ENCODE measurements at places on chromosomes 2 and 18. TPM values are rescaled to one million over a fixed set of nuclear protein-coding genes. Genes with fewer than 3 reads are reported as not detected.

DNA sequence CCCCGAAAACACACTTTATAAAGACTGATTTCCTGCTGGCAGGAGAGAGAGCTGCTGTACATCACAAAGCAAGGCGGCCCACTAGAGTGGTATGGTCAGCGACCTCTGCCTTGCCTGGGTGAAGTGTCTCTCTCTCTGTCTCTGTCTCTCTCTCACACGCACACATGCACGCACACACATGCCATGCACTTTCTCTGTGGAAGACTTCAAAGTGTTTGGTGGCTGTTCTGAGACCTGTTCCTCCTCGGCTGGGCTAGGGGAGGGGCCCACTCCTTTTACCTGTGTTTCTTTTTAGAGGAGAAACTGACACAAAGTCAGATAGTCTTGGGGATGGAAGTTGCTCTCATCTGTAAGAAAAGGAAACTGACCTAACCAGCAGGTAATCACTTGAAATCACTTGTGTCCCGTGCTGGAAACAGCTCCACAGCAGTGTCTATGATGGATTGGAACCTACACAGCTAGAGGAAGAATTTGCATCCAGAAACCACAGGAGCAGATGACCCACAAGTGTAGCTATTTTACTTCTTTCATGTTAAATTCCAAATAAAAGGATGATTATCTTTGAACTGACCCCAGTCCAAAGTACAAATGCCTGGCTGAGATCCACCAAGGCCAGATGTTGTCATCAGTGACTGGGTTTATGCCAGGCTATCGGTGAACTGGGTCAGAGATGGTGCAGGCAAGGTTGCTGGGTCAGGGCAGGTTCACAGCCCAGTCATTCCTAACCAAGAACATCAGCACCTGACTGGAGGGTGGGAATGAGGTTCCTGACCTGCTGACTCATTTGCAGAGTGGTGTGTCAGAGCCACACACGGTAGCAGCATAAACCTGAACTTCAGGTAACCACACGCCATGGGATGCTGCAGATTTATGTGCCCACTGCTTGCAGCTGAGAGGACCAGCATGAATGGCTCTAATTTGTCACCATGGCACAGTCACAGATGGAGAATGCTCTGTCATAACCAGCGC, 63.0 kb downstream of the NPAS2 start:
- no peak for DNase-seq

GRCh38 chr2:150690870-150691269, 203.4 kb upstream of the RND3 start:
- no peak for DNase-seq

Gene FAM110C
- total RNA-seq = 3.6 TPM

GRCh38 chr18:22428672-22429071, 11.0 kb upstream of the CTAGE1 start:
- DNase-seq = no peak

Gene MC5R
- total RNA-seq = not detected

GRCh38 chr2:172455121-172455515, 27.7 kb downstream of the ITGA6 start:
- no peak for DNase-seq

GRCh38 chr2:197140045-197140444, 170.5 kb downstream of the ANKRD44 start:
- DNase-seq = no peak

GRCh38 chr2:206217743-206218142, 56.7 kb upstream of the ZDBF2 start:
- no peak for DNase-seq

DNA sequence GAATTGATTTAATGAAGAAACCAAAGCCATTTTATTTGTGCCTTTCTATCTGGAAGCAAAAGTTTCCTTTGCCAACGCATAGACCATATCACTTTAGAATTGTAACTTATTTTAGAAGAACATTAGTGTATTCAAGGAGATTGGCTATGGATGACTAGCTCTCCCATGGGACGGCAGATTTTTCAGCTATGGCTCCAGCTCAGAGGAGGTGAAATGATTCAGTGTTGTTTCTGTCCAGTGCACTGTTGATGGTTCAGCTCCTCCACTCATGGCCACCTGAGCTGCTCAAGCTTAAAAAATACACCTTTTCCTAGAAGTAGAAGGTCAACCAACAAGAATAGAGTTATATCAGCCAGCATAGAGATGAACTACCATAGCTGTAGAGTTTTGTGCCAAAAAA, 1597.5 kb upstream of the PIK3C3 start:
- no peak for DNase-seq

- no peak for DNase-seq
Measured at GRCh38 chr2:215417400-215417951, 18.4 kb downstream of the FN1 start.

Gene VAMP5
- 8.9 TPM for total RNA-seq

Gene GRHL1
- 93.0 TPM for total RNA-seq

DNA sequence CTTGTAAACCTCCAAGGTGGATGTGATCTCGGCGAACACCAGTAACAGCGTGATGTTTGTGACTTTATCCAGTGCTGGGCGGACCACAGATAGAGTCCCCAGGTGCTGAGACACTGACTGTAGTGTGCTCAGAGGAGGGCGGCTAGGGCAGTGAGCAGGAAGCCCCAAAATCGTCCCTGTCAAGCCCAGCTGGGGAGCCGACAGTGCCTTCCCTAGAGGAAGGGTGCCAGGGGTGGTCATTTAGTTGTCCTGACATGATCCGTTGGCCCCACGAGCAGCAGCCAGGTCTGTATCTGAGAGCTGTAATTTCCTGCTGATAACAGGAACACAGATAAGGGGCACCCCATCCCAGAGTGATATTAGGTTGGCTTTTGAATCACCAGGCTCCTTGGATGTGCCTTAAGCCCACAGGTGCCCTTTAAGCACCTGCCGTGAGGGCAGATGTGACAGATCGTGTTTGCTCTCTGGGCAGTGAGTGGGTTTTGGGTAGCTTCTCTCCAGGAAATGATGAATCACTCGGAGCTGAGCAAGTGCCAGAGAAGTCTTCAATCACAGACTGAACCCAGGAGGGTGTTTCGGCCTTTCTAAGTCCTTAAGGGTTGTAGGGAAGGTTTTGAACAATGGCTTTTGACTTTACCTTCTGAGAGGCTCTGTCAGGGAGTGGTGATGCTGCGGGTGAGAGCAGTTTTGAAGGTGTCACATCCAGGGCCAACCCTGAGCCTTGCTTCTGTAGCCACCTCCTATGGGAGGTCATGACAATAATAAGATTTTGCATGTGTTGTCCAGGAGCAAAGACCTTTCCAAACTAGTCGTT, 7.7 kb downstream of the LPIN1 start:
- no peak for DNase-seq

- no peak for DNase-seq
Measured at GRCh38 chr2:10103179-10103578, 19.4 kb upstream of the RRM2 start.

Gene AQP12A
- not detected for total RNA-seq

DNA sequence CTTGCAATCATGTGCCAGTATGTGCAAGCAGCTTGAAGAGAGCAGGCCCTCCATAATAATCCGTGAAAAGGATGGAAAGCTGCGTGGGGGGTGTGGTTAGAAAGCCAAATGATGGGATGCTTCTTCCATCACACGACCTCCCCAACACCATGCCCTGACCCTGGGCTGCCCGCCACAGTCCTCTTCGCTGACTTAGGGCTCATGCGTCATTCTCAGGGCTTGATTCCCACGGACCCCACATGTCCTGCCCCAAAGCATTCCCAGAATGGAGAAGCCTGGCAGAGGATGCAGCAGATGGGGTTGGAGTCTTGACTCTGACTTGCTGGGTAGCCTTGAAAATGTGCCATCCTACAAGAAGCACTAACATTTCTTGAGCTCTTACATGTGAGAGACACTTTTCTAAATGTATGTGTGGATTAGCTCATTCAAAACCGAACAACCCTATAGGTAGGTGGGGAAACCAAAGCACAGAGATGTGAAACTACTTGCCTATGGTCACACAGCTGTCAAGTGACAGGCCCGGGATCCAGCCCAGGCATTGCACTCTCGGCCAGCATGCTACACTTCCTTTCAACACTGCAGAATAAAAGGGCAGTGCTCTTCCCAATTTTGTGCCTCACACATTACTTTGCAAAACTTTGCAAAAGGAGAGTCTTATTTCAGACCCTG, 3.7 kb downstream of the TNS1 start:
- DNase-seq = no peak

- DNase-seq = no peak
Measured at GRCh38 chr2:71333619-71334018, 2.0 kb downstream of the ZNF638 start.

Gene POTEF
- total RNA-seq = not detected

Gene EVX2
- total RNA-seq = not detected

Gene MEX3C
- 38.6 TPM for total RNA-seq

Gene ALPG
- not detected for total RNA-seq

Gene DSG2
- total RNA-seq = 23.3 TPM

DNA sequence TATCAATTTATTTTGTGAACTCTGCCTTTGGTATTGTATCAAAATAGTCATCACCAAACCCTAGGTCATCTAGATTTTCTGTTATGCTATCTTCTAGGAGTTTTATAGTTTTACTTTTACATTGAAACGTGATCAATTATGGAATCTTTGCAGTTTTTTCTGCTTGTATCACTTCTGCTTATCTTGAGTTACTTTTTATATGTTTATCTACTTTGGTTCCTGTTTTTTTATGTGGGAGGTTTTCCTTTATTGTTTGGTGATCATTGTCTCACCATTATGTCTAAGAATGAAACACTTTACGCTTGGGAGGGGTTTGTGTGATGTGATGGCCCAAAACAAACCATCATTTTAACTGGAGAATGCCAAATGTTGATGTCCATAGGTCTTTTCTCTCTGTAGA, 261.2 kb downstream of the SPAG16 start:
- DNase-seq = no peak

DNA sequence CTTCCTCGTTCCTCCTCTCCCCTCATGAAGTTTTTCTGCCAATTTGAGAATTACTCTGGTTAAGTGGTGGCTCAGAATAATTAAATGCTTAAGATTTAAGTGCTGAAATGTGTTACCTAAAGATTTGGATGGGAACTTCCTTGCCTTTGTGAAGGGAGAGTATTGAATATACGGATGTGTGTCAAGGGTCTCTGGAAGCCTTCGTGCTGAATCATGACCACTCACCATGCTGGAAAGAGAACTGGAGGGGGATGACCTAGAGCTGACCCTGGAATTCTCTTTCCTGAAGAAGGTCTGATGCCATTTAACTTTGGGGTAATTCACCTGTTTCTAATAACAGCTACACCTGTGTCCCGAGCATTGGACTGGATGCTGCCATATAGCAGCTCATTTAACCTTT, 2.2 kb downstream of the MOCOS start:
- DNase-seq = no peak

GRCh38 chr2:240498958-240499260, 58.9 kb downstream of the ANKMY1 start:
- DNase-seq = no peak

DNA sequence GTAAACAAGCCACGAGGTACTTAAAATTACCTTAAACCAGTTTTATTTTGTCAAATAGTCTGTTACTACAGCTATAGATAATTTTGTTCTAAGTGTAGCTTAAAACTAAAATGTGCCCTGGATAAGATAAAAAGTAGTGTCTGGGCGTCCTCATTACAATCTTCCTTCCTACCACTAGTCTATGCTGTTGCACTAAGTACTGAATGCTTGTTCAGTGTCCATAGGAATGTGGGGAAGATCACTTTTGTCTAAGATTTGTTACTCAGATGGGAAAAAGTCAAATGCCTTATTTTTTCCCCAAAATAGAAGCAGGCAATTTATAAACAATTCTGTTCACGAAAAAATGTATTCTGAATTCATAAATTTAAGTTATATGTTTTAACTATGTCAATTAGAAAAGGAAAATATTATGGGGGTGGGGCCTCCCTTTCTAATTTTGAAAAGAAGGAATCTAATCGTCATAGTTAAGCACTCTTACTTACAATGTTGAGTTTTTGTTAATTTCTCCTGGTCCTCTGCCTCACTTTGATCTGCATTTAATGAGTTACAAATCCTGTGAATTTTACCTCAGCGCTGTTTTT, 140.4 kb upstream of the VRK2 start:
- peak; percentile 31 for DNase-seq

Gene ASIC4
- 0.49 TPM for total RNA-seq

Gene RTP5
- total RNA-seq = not detected

DNA sequence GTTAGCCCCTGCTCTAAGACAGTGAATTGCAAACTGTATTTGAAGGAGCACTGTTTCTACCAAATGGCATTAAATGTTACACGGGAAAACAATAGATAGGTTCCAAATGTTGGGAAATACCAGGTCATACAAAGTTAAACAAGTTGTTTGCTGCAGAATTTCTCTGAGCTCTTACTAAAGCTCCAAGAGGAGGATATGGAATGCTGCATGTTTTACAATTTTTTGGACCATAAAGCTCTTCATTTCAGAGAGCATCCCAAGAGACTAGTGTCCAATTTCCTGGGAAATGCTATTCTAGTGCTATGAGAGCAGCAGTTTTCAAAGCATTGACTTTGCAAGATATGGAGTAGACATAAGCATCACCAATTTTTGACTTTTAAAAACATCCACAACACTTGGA, 155.6 kb upstream of the CCDC68 start:
- peak; percentile 60 for DNase-seq

Gene VSNL1
- 21.9 TPM for total RNA-seq

Gene RNF125
- total RNA-seq = 8.6 TPM

Gene EIF4E2
- 50.6 TPM for total RNA-seq

DNA sequence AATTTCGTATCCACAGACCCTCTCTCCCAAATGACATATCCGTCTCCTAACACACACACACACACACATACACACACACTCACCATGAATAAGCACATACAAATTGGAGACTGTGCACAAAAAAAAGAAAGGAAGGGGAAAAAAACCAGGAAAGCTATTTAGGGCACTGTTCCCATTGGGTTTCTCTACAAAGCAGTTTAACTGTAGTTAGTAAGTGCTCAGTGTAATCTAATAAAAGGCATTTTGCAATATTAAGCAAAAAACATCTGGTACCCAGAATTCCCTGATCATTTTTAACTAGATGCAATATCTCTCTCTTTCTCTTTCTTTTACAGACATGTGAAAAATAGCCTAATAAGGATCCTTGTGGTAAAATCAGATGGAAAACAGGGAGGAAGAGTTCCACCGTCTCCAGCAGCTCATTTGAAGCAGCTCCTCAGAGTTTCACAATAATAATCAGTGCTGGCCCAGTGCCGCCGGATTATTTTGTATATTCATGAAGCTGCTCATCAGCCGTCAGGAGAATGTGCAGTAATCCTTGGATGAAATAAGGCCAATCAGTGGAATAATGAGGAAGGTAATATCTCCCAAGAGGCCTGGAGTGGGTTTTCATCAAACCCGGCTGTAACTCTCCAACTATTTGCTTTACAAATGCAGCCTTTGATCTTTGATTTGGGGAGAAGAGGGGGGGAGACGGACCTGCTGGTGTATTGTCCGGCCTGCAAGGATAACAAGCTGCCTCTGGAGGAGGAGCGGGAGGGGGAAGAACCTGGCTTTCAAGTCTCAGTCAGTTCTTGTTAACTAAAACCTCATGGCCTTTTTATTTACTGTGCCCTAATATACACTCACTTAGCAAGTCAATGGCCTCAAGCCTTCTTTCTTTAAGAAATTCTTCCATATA, 227.6 kb upstream of the SMIM21 start:
- peak; percentile 85 for DNase-seq

DNA sequence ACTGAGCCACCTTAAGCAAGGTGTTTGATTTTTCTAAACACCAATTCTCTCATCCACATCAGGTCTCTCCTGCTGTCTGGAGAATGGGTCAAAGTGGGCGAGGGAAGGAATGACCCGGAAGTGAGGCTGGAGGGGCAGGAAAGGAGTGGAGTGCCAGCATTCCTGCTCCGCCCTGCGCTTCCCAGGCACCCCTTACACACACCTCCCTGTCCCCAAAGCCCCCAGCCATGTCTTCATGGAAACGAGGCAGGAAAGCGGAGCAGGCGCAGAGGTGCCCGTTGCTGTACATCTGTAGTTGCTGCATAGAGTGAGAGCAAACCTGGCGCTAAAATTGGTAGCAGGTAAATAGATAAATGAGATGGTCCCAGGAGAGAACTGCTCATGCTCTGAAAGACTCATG, 27.2 kb upstream of the NT5DC4 start:
- DNase-seq = no peak
